ENCODE measurements at places on chromosomes 7 and 10.

- no peak for DNase-seq
- H3K27ac ChIP-seq = no peak overlapping the region
- no peak overlapping the region for H3K4me3 ChIP-seq
- no peaks in the 10 kb centered on the region for H3K36me3 ChIP-seq
These were observed 333.1 kb downstream of the FRMD4A start for GRCh38 chr10:13997650-13998049.

DNA sequence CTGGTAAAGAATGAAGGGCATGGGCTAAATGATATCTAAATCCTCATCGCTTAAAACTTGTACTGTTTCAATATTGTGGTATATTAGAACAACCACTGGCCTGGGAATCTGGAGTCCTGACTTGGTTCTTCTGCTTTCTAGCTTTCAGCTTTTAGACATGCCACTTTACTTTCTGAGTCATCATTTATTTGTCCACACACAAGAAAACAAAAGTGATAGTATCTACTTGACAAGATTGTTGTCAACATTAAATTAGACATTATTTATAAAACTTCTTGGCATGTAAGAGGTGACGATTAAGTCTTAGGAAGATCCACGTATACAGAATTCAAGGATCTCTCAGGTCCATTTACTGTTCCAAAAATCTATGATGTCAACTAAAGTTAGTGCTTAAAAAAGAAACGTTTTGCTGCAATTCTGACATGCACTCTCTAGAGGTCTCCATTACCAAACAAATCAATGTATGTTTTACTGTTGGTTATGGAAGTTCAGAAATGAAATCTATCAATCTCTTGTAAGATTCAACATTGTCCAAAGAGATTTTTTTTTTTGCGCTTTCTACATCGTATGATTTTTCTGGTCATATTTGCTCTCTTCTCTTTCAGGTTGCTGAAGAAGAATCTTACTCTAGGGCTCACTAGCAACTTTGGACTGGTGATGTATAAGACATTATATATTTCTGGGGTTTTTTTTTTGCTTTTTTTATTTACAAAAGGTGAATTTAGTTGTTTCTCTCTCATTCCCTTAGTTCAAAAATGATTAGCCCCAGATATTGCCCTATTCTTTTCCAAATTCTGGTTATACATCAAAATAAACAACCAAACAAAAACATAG lies 53.6 kb upstream of the DYNC1I1 start:
- no peaks in the 10 kb centered on the region for H3K27me3 ChIP-seq
- H3K27ac ChIP-seq = no peak overlapping the region
- no peaks in the 10 kb centered on the region for H3K4me1 ChIP-seq
- H3K36me3 ChIP-seq = no peaks in the 10 kb centered on the region

- no peak overlapping the region for H3K27ac ChIP-seq
- H3K27me3 ChIP-seq = no peaks in the 10 kb centered on the region
- no peak overlapping the region for H3K4me3 ChIP-seq
- no peaks in the 10 kb centered on the region for H3K36me3 ChIP-seq
These were observed 3.3 kb upstream of the MAT1A start for GRCh38 chr10:80292607-80293239.

DNA sequence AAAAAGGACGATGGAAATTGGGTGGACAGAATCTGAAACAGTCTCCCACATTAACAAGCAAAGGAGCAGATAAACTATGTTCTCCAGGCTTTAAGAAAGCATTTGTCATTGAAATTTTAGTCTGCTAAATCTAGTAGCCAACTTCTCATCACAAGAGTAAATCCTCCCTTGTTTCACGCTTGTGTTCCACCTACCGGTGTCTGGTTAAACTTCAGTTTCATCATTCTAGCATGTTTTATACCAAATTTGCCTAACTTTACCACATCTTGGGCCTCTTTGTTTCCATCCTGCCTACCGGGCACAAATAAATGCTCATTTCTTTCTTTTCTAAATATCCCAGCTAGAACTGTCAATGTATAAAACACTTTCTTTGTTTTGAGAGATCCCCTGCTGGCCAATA lies 5.8 kb downstream of the LIPA start:
- DNase-seq = no peak
- no peak overlapping the region for H3K4me3 ChIP-seq
- H3K4me1 ChIP-seq = peaks cover 8% of the 10 kb centered on the region
- no peak overlapping the region for H3K27ac ChIP-seq
- no peaks in the 10 kb centered on the region for H3K27me3 ChIP-seq

GRCh38 chr10:88507826-88508453 lies 75.2 kb downstream of the RNLS start:
- H3K4me3 ChIP-seq = no peak overlapping the region
- no peaks in the 10 kb centered on the region for H3K27me3 ChIP-seq
- H3K4me1 ChIP-seq = no peaks in the 10 kb centered on the region
- H3K36me3 ChIP-seq = no peaks in the 10 kb centered on the region
- DNase-seq = no peak

DNA sequence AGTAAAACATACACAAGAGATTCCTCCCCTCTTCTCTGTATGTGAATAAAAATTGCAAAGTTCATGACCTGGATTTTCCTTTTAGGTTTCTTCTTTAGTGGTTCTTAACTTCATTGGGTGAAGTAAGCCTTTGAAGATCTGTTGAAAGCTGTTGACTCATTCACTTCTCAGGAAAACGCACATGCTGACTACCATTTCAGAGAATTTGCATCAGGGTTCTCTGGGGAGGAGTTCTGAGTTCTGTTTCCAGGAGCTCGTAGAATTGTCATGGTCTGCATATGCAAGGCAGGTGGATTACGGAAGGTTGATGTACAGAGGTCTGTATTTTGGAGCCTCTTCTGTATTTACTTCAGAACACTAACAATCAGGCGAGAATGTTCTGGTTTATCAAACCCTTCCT lies 962 bp upstream of the SLC26A4 start:
- no peak overlapping the region for H3K27ac ChIP-seq
- no peaks in the 10 kb centered on the region for H3K27me3 ChIP-seq
- H3K36me3 ChIP-seq = no peaks in the 10 kb centered on the region

DNA sequence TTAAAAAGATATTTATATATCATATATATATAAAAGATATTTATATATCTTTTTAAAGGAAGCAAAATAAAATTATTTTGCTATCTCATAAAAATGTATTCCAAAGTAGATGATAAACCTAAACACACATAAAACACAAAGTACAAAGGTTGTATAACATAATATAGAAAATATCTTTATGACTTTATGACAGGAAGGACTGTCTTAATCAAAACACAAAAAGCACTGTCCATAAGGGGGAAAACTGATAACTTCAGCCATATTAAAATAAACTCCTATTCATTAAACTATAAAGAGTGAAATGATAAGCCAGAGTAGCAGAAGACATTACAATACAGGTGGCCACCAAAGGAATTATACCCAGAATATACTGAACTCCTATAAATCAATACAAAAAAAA lies 34.8 kb downstream of the KDM7A start:
- DNase-seq = no peak
- no peak overlapping the region for H3K27ac ChIP-seq
- H3K36me3 ChIP-seq = peaks cover 13% of the 10 kb centered on the region
